Stimulated activated CD8-positive, alpha-beta memory T cell treated with anti-CD3 and anti-CD28 coated beads, Interleukin-15, amount 100 ng/mL, for 4 hours (primary cell): ENCODE measurements at places on chromosomes 16 and 17.

DNA sequence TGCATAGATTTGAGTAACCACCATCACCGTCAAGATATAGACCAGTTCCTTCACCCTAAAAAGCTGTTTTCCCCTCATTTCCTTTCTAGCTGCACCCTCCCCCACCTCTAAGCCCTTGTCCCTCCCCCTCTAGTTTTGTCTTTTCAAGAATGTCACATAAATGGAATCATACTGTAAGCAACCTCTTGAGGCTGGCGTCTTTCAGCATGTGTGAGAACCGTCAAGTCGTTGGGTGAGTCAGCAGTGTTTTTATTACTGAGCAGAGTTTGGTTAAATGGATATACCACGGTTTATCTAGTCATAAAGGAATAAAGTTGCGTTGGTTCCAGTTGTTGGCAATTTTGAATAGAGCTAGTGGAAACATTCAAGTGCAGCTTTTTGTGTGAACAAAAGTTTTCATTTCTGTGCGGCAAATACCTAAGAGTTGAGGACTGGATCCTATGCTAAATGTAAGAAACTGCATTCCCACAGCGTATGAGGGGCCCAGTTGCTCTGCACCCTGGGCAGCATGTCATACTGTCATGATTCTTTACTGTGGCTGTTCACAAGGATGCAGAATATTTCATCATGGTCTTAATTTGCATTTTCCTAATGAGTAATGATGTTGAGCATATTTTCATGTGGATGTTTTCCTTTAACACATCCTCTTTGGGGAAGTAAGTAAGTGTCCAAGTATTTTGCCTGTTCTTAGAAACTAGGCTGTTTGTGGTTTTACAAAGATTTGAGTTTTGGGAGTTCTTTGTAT is 264.3 kb downstream of the CPPED1 start:
- DNase-seq: no peak

DNA sequence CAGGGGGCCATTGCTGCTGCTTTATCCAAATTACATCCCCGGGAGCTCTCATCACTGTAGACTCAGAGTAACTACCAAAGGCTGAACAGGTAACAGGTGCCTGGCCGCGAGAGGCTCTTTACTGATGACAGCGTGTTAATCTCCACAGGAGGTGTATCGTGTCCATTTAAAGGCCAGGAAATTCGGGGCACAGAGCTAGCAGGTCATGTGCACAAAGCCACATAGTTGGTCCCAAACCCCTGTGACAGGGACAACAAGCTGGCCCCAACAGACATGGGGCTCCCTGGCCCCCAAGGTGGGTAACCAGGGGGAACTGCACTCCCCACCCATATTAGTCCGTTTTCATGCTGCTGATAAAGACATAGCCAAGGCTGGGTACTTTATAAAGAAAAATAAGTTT is 55.3 kb upstream of the RBFOX3 start:
- no peak for DNase-seq

DNA sequence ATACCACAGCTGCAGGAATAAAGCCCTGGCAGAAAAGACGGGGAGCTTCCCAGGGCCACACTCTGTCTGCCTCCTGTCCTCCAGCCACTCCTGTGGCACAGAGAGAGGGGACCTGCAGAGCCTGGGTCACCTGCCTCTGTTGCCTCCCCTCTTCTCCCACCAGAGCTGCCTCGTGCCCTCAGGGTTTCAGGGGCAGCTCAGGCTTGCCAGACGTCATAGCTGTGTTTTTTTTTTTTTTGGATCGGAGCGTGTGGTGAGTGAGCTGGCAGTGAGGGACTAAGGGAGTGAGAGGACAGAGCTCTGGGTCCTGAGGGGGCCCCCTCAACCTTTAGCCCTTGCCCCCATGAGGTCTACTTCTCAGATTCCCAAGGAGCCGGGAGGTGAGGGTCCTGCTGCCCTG is 2.1 kb downstream of the PIK3R6 start:
- DNase-seq: no peak

GRCh38 chr17:12866244-12866643 is 76.9 kb downstream of the ARHGAP44 start:
- no peak for DNase-seq

DNA sequence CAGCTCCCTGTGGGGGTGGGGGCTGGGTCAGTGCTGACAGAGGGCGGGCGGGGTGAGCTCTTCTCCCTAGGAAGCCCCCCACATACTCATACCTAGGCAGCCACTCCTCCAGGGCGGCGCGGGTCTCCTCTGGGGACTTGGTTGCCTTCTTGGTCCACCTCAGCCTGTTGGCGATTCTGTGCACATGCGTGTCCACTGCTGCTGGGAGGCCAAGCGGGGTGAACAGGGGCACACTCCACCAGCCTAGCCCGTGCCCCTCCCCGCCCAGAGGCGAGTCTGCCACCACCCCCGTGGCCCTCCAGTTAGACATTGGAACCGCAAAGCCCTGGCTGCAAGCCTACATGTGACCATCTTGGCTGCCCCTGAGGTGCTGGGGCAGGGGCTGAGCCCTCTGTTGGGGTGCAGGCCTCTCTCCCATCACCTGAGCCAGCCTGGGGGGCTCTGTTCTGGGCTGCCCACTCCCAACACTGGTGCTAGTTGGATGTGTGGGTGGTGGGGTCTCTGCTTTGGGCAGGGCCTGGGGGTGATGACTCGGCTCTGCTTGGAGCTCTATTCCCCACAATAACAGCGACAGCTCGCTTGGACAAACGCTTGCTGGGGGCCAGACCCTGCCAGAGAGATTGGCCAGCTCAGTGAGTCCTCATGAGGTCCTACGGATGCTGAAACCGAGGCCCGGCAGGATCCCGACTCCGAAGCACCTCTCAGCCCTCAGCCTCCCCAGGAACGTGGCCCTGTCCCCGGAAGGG is 7.4 kb downstream of the NTHL1 start:
- DNase-seq: no peak

- no peak for DNase-seq
Observed at GRCh38 chr17:66929591-66929990, 34.9 kb upstream of the CACNG4 start.

DNA sequence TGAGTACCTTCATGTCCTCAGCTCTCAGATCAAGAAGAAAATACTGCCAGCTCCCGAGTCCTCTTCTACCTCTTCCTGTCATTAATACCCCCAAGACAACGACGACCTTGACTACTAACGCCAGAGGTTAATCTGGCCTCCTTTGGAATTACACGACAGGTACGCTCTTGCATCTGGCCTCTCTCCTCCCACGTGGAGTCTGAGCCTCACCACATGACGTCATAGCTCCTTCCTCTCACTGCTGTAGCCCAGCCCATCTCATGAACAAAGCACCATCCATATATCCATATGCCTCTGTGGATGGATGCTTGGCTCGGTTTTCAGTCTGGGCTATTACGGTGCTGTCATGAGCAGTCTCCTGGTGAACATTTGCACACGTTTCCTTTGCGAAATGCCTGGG is 110.2 kb upstream of the TNRC6C start:
- no peak for DNase-seq

DNA sequence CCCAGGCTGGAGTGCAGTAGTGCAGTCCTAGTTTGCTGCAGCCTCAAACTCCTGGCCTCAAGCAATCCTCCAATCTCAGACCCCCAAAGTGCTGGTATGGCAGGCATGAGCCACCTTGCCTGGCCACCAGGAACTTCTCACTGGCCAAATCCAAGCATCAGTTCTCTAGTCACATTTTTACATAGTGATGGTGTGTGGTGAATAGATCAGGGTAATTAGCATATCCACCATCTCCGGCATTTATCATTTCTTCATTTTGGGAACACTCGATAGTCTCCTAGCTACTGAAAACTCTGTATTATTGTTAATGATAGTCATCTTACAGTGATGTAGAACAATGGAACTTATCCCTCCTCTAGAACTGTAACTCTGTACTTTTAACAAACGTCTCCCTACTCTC is 58.3 kb downstream of the RAB11FIP4 start:
- no peak for DNase-seq

DNA sequence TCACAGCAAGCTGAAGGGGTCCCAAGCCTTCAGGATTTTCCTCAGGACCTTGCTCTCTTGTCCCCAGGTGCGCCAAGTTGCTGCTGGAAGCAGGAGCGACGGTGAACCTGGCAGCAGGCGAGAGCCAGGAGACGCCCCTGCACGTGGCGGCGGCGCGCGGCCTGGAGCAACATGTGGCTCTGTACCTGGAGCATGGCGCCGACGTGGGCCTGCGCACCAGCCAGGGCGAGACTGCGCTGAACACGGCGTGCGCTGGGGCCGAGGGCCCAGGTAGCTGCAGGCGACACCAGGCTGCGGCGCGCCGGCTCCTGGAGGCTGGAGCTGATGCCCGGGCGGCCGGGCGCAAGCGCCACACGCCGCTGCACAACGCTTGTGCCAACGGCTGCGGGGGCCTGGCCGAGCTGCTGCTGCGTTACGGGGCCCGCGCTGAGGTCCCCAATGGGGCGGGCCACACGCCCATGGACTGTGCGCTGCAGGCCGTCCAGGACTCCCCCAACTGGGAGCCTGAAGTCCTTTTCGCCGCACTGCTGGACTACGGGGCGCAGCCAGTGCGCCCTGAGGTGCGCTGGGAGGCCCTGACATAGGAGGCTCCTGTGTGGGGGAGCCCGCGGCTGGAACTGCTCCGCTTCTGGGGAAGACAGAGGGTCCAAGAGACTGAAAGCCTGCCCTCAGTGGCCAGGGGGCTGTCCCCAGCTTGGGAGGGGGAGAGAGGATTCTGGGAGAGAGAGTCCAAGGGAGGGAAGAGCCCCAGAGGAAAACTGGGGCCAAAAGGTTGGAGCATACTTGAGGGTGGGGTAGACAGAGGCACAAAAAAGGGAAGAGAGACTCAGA is 6.4 kb downstream of the ASB16 start:
- no peak for DNase-seq

DNA sequence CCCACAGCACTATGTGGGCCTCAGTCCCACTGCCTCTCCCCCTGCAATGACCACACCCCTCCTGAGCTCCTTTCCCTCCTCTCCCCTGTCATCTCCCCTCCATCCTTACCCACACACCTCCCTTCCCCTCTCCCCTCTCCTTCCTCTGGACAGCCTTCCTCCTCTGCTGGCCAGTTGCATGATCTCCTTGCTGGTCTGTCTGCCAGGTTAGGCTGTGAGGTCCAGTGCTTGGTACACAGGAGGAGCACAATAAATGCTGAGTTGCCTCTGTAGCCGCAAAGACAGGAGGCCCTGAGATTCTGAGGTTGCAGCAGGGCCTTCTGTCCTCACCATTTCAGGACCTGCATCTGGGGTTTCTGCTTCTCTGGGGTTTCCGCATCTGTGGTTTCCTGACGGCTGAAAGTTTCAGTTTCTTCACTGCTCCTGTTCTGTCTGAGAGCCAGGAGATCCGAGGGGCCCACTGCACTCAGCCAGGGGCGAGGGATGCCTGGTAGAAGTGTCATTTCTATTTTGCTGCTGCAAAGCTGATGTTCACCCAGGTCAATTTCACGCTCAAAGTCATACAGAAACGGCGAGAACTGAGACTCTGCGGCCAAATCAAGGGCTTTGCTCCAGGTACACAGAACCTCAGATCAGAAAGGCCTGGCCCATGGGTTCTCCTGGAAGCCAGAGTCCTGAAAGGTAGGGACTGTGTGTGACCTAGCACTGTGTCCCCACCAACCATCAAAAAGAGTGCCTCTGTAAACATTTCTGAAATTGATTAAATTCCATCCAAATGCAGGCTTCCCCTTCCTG is 4.6 kb upstream of the SLC12A3 start:
- DNase-seq: no peak

DNA sequence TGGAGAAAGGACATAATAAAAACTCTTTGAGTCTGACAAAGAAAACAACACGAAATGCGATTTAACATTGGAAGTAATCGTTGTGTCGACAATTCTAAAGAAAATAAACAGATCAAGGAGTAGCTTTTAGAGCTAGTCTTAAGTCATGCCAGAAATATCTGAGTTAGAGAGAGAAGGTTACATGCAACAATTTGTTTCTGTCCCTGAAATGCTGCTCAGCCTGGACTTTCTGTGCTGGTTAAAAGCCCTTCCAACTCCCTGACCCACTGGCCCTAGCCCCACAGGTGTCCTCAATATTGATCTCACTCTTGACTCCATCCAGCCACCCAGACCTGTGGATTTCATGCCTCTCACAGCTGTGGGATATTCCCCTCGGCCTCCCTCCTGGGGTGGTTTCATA is 33.2 kb upstream of the TEX2 start:
- DNase-seq: no peak

- no peak for DNase-seq
Observed at GRCh38 chr16:9978160-9978725, 204.0 kb downstream of the GRIN2A start.

GRCh38 chr17:58304750-58305486 is 23.7 kb downstream of the TSPOAP1 start:
- no peak for DNase-seq

DNA sequence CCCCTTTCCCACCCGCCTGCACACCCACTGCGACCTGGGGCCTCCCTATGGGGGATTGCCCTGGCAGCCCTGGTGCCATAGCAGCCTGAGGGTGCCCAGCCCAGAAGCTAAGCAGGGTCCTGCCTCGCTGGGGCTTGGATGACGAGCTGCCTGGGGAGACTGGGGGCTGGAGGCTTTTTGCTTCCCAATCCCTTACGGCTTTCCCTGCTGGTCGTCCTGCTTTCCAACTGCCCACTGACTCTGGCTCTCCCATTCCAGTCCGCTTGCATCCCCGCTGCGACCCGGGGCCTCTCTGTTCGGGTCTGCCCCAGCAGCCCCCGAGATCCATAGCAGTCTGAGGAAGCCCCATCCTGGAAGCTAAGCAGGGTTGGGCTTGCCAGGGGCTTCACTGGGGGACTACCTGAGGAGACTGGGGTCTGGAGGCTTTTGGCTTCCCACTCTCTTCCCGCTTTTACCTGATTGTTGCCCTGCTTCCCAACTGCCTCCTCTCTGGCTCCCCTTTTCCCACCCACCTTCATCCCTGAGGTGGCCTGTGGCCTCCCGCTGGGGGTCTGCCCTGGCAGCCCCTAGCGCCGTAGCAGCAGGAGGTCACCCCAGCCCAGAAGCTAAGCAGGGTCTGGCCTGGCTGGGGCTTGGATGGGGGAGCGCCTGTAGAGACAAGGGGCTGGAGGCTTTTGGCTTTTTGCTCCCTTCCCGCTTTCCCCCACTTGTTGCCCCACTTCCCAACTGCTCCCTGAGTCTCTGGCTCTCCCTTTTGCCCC is 2292.8 kb downstream of the TP53TG3F start:
- DNase-seq: no peak

DNA sequence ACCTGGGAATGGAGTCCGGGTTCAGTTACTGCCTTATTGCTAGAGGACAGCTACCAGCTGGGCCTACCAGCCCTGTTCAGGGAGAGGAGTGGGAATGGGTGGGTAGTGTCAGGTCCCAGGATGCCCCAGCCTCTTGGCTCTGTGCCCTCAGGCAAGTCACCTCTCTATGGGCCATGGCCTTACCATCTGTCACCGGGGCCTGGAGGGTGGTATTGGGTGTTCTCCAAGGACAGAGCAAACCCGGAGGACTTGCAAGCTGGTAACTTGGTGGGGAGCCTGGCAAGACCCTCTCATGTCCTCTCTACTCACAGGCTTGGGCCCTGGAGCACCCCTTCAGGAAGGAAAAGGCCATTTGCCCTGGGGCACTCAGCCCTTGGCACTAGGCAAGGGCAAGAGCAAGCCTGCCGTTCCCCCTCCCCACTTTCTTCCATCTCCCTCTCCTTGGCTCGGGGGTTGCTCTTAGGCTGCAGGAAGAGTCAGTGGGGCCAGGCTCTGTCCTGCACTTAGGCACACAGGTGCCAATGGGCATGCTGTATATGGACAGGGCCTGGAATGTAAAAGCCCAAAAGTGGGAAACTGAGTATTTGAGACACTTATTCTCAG is 170.0 kb upstream of the ZNF267 start:
- no peak for DNase-seq

- DNase-seq: no peak
Observed at GRCh38 chr17:58246104-58246740, 7.8 kb downstream of the LPO start.
